Activated CD4-positive, alpha-beta T cell treated with anti-CD3 and anti-CD28 coated beads for 48 hours (primary cell): ENCODE measurements at places on chromosomes 5 and 9.

- no peak for DNase-seq
Measured at GRCh38 chr5:169139480-169140050, 161.4 kb downstream of the SLIT3 start.

DNA sequence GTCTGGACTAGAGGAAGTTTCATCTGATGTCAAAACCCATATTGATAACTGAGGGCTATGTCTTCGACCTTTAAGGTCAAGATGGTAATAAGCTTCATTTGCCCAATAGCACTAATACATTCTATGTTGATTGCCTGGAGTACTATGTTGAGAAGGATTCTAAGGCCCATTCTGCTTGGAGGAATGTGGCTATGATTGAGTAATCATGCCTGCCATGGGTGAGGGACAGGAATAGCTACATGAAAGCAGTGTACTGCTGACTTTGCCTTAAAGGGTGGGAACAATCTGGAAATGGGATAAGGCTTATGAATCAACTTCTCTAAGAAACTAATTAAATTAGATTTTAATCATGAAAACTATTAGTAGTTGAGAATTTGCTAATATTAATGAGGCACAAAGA, 13.6 kb downstream of the NNT start:
- no peak for DNase-seq

- DNase-seq = no peak
Measured at GRCh38 chr9:99565203-99565602, 256.5 kb upstream of the NR4A3 start.

- DNase-seq = no peak
Measured at GRCh38 chr9:98530806-98531386, 177.8 kb downstream of the GABBR2 start.

DNA sequence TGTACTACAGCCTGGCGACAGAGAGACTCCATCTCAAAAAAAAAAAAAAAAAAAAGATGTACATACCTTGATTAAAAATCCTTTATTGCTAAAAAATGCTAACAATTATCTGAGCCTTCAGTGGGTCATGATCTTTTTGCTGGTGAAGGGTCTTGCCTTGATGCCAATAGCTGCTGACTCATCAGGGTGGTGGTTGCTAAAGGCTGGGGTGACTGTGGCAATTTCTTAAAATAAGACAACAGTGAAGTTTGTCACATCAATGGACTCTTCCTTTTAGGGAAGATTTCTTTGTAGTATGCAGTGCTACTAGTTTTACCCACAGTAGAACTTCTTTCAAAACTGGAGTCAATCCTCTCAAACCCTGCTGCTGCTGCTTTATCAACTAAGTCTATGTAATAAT, 33.9 kb upstream of the OTULINL start:
- no peak for DNase-seq

DNA sequence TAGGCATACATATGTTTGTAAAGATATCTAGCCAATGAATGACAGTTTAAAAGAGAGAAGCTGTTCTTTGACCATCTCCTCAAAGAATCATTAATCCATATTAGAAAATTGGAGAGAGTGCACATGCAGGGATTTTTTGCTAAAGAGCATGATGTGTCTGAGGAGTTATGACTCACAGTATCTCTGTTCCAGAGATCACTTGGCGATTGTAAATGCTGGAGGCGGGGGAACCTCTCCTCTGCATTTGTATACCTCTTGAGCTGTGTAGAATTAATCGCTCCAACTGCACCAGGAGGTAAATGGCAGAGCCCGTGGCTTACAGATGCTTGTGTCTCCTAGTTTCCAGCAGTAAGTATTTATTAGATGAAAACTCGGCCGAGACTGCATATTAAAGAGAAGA, 3.6 kb upstream of the SPATA31D1 start:
- DNase-seq = no peak

GRCh38 chr5:133756756-133757155, 144.4 kb upstream of the FSTL4 start:
- DNase-seq = no peak

GRCh38 chr9:129318121-129319075, 140.3 kb upstream of the IER5L start:
- no peak for DNase-seq

DNA sequence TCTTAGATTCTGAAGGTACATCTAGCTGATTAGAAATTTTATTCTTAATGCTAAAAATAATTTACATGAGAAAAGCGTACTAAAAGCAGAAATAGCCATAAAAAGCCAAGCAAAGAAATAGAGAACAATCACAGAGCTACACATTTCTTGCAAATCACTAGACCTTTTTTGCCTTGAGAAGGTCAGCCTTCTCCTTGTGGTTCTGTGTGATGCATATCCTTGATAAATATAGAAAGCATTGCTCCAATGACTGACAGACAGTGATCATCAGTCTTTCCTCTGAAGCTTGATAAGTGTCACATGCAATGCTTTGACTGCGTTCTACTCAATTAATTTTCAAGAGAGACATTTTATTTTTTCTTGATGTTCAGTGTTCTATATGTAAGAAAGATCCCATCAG, 226.9 kb downstream of the CEMIP2 start:
- DNase-seq = no peak

- DNase-seq = no peak
Measured at GRCh38 chr9:115328228-115328627, 210.3 kb upstream of the TNC start.
